ENCODE measurements at places on chromosomes 4 and X.

GRCh38 chr4:147057611-147058190, 112.0 kb upstream of the TTC29 start:
- no peak for DNase-seq

- no peak for DNase-seq
Measured at GRCh38 chrX:132795181-132795580, 163.2 kb downstream of the HS6ST2 start.

DNA sequence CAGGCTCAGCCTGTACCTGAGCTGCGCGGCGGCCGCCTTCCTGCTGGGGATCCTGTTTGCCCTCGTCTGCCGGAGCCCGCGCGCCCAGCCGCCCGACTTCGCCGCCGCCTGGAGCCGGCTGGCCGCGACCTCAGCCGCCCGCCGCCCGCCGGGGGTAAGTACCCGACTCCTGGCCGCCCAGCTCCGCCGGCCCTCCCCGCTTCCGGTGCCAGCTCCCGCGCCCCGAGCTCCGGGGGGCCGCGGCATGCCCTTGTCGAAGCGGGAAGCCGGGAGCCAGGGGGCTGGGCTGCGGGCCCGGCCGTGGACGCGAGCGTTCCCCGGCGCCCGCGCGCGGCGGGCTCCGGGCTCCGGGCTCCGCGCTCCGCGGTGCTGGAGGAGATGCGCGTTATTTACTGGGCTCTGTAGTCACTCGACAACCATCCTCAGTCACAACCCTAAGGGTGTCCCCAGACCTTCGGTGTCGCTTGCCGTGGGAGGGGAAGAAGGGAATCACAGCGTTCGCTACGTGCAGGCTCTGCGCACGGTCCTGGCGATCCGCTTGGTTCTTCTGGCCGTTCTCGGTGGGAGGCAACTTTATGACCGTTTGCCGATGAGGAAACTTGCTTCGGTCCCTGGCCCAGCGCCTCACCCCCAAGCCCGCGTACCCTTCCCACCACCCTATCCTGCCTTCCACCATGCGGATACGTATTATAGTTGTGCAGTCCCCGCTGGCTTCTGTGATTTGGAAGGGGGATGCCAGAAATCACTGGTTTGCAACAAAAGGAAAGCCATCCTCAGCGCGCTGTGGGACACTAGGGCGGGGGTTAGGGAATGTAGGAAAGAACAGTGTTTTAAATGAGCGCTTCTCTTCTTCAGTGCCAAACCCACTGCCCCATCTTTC, 944 bp downstream of the SNX25 start:
- DNase-seq: no peak

GRCh38 chr4:1403177-1403583, 3.1 kb downstream of the NKX1-1 start:
- DNase-seq: no peak

DNA sequence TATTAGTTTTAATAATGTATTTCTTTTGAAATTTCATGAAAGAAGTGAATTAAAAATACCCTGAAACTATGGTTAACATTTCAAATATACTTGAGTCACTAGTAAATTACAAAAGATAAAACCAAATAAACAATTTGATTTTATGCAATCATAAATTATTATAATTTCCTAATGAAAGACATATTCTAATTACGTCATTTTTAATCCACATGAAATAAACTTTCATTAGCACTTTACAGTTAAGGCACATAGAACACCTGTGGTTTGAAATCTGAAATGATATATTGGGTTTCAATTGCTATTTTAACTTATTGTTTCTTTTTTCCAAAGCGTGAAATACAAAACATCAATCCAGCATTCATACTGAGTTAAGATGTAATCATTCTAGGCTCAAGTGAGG, 1492.5 kb upstream of the PABPC4L start:
- no peak for DNase-seq

DNA sequence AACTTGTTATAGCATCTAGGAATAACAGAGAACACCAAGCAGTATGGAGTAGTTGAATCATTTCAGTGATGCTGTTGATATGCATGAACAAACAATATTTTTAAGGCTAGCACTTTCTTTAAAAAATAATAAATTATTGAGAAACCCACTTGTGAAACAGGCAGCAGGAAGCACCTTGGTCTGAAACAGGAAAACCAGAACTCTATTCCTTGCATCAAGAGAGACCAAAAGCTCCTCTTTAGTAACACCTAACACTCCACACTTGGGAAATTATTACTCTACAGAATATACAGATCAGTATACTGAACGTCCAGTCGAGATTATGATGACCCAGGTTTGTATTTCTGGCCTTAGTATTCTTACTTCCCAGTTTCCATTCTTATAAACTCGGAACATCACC, 129.0 kb downstream of the ARAP2 start:
- DNase-seq: no peak

DNA sequence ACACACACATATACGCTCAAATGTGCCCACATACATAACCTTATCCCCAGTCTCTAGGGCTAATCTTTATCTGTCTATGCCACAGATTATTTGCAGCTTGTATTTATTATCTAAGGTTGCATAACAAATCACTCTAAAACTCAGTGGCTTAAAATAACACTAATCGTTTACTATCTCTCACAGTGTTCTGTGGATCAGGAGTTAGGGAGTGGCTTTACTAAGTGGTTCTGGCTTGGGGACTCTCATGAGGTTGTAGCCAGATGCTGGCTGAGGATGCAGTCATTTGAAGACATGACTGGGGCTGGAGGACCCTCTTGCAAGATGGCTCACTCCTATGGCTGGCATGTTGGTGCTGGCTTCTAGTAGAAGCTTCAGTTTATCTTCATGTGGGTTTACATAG, 68.5 kb upstream of the LNX1 start:
- DNase-seq: no peak

- no peak for DNase-seq
Measured at GRCh38 chr4:1463088-1463926, 57.1 kb upstream of the NKX1-1 start.

GRCh38 chrX:2682565-2683177, 8.4 kb upstream of the CD99 start:
- DNase-seq: no peak

DNA sequence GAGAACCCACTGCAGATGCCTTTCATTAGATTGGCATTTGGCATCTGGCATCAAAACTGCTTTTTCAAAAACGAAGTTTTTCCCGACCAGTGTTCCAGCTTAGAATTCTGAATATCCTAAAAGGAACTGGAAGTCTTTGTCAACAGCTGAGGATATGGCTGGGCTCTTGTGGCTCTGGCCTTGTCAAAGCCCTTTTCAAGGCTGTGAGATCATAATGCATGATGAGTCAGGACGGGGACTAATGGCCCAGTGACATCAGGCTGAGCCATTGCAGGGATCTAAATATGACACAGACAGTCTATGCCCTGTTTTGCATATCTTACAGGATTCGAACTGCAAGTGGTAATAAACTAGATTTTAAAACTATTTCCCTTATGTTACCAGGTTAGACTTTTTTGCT, 306.4 kb downstream of the PTTG2 start:
- no peak for DNase-seq

- DNase-seq: no peak
Measured at GRCh38 chrX:112865464-112866025, 24.9 kb upstream of the AMOT start.

- DNase-seq: no peak
Measured at GRCh38 chrX:83508526-83509253, 600 bp downstream of the POU3F4 start.

DNA sequence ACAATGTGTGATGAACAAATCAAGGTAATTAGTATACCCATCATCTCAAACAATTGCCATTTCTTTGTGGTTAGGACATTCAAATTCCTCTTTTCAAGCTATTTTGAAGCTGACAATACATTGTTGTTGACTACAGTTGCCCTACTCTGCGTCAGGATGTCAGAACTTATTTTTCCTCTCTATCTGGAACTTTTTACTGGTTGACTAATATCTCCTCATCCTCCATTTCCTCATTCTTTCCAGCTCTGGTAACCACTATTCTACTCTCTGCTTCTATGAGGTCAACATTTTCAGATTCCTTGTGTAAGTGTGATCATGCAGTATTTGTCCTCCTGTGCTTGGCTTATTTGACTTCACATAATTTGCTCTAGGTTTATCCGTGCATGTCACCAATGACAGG, 240.5 kb upstream of the HS3ST1 start:
- no peak for DNase-seq

GRCh38 chr4:177287255-177287654, 22.4 kb upstream of the NEIL3 start:
- no peak for DNase-seq

DNA sequence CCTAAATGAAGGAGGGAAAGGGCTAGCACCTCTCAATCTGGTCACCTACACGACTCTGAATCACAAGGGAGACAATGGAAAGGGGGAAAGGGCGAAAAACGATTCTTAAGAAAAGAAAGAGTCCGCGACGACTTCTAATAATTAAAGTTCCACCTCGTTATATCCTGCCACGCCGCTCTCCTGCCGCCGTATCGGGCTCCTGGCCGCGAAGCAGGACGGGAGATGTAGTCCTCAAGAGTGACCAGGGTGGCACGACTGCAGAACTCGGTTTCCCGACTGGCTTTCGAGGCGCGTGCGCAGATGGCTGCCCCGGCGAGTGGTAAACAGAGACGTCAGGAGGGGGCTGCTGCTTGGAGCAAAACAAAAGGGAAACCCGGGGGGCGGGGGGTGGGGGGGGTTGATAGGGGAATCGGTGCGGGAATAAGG, at the start of gene FOXO4:
FOXO4 (plus strand) TSS at position 297 of the 426 bp plus-strand sequence. CDS start 678 bp downstream, outside the sequence.
- DNase-seq: peak; percentile 80

DNA sequence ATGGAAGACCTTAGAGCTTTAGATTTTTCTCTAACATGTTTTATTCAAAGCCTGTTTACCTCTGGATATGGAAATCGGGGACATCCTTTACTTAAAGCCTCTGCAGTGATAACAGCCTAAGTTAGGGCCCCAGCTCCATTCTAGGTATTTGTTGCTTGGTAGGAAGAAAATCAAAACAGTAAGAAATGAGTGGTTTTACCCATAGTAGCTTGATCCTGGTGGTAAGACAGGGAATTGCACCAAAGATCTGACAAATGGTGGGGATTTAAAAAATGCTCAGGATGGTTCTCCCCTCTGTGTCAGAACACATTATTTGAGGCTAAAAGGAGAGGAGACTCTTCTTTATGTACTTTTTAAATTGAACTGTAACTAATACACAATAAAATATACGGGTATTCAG, 52.4 kb downstream of the AFF2 start:
- DNase-seq: no peak

DNA sequence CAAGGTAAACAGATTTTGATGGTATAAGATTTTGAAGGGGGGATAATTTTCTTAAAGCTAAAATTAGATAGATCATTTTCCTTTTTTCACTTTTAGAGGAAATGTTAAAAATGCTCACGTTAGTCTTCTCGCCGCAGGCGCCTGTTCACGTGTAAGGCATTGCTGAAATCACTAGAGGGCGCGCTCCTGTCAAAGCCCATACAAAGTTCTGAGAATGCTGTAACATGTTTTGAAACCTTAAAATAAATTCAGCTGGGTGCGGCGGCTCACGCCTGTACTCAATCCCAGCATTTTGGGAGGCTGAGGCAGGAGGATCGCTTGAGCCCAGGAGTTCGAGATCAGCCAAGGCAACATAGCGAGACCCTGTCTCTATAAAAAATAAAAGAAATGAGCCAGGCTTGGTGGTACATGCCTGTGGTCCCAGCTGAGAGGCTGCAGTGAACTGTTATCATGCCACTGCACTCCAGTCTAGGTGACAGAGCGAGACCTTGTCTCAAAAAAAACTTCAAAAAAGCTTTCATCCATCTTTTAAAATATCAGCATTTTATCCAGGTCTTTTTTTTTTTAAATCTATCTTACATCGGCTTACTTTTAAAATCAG, 138.0 kb downstream of the RBMX2 start:
- peak; percentile 45 for DNase-seq

- no peak for DNase-seq
Measured at GRCh38 chr4:165410214-165410613, 31.4 kb downstream of the CPE start.

- DNase-seq: no peak
Measured at GRCh38 chrX:136380010-136380769, 79.4 kb downstream of the ADGRG4 start.

DNA sequence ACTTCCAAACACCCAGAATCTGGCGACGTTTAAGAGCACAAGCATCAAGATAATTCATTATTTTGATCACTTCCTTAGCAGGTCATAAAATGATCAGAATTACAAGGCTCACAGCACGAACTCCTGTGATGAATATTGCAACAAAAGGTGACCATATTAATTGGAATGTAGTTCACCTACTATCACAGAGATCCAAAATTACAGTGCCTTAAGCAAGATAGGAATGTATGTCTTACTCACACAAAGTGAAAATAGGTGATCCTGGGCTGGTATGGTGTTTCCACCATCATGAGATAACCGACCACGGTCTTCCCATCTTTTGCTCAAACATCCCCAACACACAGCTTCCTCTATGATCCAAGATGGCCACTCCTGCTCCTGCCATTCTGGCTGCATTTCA, 131.2 kb downstream of the SCFD2 start:
- no peak for DNase-seq

DNA sequence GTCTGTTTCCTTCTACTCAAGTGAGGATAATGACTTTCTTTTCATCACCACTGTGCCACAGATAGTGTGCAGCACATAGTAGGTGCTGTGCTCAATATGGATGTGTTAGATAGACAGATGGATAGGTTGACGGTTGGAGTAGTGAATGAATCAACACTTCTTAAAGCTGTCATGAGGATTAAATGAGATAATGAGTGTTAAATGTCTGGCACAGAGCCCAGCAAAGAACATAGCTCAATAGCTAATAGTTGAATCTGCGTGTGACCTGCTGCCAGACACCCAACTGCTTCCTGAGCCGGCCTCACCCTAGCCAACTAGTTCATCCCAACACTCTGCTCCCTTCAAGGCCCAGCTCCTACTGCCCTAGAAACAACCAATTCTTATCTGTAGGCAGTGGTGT, 67.7 kb upstream of the PJA1 start:
- DNase-seq: no peak

DNA sequence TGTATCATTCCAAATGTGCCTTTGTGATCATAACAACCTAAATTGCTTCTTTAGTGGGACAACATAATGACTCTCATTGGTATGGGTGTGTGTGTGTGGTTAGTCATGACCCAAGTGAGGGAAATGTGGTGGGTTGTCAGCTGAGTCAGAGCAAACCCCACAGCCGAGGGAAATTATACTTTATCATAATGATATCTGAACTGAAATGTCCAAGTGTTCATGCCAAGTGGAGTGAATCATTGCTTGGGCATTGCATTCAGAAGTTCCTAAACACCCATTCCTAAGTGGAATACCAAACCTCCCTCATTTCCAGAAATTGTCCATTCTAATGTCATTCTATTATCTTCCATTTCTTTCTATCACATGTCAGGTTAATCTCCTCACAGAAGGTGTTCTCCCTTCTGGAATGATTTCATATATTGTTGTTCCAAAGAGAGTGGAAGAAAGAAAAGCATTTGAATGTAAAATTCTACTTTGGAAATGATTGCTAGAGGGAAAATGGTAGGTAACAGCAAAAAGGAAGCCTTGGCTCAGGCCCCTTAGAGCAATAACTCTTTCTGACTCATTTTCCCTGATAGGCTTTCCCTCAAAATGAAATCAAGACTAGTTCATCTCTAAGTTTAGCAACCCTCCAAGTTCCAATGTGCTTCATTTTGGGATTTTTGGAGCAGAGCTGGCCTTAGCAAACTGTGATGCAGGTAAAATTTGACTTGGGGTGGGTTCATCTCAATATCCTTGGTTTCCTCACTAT, 230.7 kb upstream of the KCNIP4 start:
- DNase-seq: no peak

- peak; percentile 16 for DNase-seq
Measured at GRCh38 chr4:90845777-90846176, 718.6 kb downstream of the CCSER1 start.

All from NCI-H460 (cell line).